Stimulated activated CD4-positive, alpha-beta T cell treated with anti-CD3 and anti-CD28 coated beads, TNF-alpha, amount 100 ng/mL, for 48 hours (primary cell): ENCODE measurements at places on chromosomes 16 and 17.

DNA sequence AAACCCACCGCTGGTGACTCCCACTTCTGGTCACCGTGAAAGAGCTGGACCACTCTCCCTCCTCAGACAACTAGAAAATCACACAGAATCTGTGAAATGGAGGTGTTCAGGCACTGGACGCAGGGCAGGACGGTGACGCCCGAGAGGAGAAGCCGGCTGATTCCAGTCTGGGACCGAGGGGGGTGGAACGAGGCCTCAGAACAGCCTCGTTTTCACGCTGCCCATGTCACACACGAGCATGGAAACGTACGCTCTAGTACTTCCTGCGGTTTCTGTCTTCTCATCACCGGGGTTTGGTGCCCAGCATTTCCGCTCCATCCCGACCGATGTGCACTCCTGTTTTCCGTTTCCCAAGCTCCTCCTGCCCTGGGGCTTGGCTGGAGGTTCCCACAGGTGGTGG, 101.8 kb upstream of the METRNL start:
- no peak for DNase-seq

DNA sequence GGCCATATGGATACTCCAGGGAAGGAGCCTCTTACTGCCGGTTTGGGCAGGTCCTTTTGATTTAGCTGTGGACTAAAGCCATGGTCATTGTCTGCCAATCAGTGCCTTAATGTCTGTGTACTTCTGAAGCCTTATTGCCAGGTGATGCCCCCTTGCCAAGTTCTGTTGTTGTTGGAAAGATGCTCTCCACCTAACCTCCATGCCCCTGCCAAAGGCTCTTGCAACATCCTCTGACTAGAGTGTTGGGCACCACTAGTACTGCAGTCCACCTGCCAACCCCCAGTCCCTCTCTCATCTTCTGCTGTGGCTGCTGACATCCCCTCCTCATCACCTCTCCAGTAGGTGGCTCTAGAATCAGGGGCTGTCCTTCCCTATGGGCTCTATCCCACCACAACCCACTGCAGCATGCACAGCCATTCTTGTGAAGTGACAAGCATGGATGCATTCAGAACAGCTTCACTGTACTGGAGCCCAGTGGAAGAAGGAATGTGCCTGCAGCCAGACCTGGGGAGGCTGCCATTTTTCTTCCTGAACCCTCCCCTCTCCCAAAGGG, 375.3 kb upstream of the CDH5 start:
- no peak for DNase-seq

DNA sequence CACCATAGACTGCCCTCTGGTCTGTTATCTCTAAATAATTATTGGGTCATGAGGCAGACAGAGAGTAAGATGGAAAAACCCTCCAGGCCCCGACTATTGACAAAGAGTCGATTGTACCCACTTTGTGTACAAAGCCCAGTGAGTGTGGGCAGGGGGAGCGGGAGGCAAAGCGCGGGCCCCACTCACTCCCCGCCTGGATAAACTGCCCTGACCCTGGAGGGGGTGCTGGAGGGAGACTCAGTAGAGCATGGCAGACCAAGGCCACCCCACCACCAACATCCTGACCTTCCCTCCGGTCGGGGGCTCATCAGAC, 11.2 kb upstream of the CPSF4L start:
- DNase-seq: no peak

- DNase-seq: no peak
These were observed 405 bp upstream of the ACE start for GRCh38 chr17:63476459-63476853.

GRCh38 chr16:83972256-83973008, 4.4 kb downstream of the NECAB2 start:
- DNase-seq: no peak

- no peak for DNase-seq
These were observed 40.7 kb upstream of the DOC2B start for GRCh38 chr17:222172-222571.
